GM06990 (cell line): ENCODE measurements at places on chromosomes 1 and 21.

GRCh38 chr21:45056296-45056904 is 18.0 kb upstream of the ADARB1 start:
- no peak for DNase-seq

DNA sequence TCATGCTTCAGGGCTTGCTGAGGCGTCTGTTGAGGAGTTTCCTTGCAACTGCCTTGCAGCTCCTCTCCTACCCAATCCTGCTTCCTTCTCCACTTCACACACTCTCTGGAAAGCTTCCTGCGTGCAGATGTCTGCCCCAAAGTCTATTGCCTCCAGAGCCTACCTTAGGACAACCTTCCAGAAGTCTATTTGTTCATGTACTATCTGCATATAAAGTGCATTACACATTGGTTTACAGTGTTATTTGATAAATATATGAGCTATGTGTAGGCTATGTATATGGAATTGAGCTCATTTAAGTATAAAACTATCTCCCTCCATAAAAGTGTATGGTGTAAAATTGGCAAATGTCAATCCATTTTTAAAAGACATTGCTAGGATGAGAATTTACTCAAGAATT is 9.8 kb downstream of the PTGFR start:
- no peak for DNase-seq

DNA sequence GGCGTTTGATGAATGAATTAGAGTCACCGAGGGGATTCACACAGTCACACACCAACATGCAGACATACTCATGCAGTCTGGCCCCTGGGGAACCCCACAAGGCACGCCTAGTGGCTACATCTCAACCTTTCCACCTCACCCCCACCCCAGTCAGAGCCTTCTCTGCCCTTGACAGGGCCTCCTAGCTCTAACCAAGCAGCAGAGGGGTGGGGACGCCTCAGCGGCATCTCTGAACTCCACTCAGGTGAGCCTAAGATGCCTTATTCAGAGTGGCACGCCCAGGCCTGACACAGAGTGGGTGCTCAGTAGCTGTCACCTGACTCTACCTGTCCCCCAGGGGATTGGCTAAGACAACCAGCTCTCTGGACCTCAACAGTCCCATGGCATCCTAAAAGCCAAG is 3.7 kb upstream of the SDC3 start:
- DNase-seq, result no peak

- DNase-seq, result no peak
Observed at GRCh38 chr1:10834770-10835412, 38.4 kb upstream of the CASZ1 start.

- no peak for DNase-seq
Observed at GRCh38 chr1:236795757-236796667, 920 bp downstream of the MTR start.

DNA sequence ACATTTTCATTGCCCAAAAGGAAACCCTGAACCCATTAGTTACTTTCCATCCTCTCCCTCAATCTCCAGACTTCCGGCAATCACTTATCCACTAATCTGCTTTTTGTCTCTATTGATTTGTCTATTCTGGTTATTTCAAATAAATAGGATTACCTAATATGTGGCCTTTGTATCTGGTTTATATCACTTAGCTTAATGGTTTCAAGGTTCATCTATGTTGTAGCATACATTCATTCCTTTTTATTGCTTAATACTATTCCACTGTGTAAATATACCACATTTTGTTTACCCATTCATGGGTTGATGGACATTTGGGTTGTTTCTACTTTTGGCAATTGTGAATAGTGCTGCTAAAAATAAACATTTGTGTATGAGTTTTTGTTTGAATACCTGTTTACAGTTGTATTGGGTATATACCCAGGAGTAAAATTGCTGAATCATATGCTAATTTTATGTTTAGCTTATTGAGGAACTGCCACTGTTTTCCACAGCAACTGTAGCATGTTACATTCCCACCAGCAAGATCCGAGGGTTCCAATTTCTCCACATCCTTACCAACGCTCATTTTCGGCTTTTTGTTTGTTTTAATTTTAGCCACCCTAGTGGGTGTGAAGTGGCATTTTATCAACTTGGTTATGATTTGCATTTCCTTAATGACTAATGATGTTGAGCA is 2.5 kb upstream of the SLC25A44 start:
- no peak for DNase-seq

- DNase-seq, result peak; percentile 92
Observed at GRCh38 chr1:234599617-234600417, 10.2 kb downstream of the IRF2BP2 start.

GRCh38 chr1:30371179-30371788 is 352.1 kb downstream of the MATN1 start:
- DNase-seq, result no peak

DNA sequence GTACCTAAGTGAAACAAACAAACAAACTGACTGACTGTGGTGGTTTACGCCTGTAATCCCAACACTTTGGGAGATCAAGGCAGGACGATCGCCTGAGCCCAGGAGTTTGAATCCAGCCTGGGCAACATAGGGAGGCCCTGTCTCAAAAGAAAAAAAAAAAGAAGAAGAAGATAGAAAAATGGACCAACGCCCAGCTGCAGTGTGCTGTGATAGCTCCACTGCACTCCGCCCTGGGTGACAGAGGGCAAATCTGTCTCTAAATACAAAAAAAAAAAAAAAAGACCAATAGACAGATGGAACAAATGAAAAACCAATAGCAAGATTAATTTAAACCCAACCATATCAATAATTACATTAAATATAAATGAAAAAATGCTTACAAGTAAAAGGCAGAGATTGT is 13.9 kb downstream of the AKR7A3 start:
- no peak for DNase-seq

- DNase-seq, result no peak
Observed at GRCh38 chr21:37243961-37244360, 23.2 kb downstream of the VPS26C start.

- no peak for DNase-seq
Observed at GRCh38 chr21:42771503-42771805, 107.9 kb downstream of the WDR4 start.
